ENCODE measurements at places on chromosomes 2 and 18.
A peak's percentile ranks its signal among the peaks of the same experiment; 100 is the strongest.

DNA sequence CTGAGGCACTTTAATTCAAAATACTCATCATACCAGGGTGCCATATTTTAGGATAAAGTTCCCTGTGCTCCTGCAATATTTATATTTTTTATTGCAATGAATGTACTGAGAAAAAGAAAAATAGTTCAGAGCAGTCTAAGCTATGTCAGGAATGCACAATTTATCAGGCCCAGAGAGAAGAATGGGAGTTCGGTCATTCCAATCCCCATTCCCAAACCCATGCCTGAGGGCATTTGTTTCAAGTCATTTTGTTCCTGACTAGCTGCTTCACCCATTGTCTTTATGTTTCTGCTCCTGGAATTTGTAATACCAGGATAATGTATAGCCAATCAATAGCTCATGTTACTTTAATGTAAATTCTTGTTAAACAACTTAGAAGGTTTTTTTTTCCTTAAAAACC is 24.4 kb upstream of the FTCDNL1 start:
- DNase-seq = no peak

GRCh38 chr2:8300905-8301304 is 381.0 kb upstream of the ID2 start:
- DNase-seq = no peak

GRCh38 chr2:69231612-69232277 is 155.3 kb downstream of the GFPT1 start:
- no peak for DNase-seq

- no peak for DNase-seq
Measured at GRCh38 chr18:54616220-54616848, 25.3 kb downstream of the DYNAP start.

- peak; percentile 14 for DNase-seq
Measured at GRCh38 chr2:121071034-121071504, 213.9 kb downstream of the TFCP2L1 start.

DNA sequence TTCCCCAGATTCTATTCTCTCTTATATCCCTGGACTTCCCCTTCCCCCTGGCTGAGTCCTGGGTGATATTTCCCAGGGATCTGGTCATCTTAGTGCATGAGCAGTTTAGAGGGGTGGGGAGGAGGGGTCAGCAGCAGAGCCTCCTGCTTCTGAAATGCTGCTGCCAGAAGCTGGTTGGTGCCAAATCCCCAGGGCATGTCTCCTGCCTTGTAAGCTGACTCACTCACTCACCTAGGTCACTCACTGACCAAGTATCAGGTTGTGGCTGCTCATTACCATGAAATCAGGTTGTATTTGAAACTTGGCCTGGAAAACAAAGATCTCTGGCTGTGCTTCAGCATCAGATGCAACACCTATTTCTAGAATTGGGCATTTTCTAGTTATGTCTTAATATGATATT is 14.3 kb downstream of the GPR39 start:
- DNase-seq = no peak

DNA sequence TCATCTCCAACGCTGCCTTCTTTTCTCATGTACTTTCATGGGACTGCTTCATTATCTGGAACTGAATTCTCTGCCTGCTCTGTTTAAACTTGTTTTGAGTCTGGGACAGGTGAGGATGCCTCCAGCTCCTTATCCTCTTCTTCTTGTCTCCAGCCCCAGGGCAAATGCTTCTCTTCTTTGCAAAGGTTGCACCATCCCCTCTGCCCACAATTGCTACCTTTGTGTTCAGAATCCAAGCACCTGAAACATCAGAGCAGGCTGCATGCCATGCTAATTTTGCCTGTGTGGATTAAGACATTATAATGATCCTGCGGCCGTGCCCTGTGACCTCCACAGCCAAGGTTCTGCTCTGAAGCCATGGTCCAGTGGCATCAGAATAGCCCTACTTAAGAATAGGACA is 309.5 kb downstream of the EPHA4 start:
- DNase-seq = no peak

- DNase-seq = no peak
Measured at GRCh38 chr2:174561283-174561971, 36.2 kb downstream of the WIPF1 start.

- no peak for DNase-seq
Measured at GRCh38 chr18:3172097-3172496, 47.7 kb downstream of the MYOM1 start.

DNA sequence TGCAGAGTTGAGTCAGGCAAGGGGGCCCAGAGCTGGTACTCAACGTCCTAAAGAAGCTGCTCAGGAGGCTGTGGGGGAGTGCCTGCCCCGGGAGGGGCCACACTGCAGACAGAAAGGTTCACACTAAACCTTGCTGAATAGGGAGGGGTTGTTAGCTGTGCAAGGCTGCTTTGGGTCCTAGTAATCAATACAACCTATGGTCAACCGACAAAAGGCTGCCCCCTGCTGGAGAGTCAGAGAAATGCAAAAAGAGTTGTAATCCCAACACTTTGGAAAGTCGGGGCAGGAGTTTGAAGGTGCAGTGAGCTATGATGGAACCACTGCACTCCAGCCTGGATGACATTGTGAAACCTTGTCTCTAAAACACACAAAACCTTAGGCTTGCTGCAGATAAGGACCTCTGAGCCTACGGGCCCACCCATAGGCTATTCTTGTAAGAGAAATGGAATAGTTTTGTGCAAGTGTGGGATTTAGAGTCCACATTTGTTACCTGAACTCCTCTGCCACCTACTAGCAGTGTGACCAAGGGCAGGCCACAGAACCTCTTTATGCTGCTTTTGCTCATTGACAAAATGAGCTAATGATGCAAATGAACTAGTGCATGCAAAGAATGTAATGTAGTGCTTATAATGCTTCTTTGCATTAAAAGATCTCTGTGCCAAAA is 81.5 kb downstream of the PRPF40A start:
- DNase-seq = peak; percentile 21

GRCh38 chr2:36366491-36367120 is 11.0 kb downstream of the CRIM1 start:
- DNase-seq = no peak

DNA sequence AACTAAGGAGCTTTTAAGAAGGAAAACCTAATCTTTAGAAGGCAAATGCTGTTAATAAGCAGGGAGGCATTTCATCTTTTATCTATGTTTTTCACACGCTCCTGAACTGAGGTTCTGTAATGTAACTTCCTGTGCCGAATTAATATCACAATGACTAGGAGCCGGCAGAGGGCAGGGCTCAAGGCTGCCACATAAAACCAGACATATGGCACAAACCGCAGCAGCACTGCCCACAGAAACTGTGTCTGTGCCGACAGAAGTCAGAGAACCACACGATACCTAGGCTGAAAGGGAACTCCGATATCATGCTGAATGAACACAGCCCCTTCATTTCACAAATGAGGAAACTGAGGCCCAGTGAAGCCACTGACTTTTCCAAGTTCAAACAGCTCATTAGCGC is 112.1 kb downstream of the EIPR1 start:
- no peak for DNase-seq

DNA sequence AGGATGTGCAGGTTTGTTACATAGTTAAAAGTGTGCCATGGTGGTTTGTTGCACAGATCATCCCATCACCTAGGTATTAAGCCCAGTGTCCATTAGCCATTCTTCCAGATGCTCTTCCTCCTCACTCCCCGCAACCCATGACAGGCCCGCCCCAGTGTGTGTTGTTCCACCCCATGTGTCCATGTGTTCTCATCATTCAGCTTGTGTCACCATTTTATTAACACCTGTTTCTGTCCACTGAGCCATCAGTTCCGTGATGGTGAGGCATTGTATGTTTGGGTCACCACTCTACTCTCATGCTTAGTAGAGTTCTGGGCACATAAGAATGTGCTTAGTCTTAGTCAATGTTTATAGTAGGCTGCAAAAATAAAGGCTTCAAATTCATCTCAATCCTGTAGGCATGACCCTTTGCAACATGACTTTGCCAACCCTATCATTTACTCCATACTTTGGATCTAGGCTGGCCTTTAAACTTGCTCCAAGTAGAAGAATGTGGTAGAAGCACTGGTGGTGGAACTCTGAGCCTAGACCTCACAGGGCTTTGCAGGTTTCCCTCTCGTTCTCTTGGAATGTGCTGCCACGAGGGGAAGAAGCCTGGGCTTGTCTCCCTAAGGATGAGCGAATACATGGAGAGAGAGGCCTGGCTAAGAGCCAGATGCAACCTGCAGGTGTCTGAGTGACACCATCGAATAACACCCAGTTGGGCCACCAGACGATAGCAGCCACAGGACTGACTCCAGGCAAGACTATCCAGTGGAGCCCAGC is 161.5 kb downstream of the NAPG start:
- no peak for DNase-seq

Measured in stimulated activated CD4-positive, alpha-beta T cell treated with anti-CD3 and anti-CD28 coated beads, Interleukin-15, amount 100 ng/mL, for 1 hour (primary cell).